ENCODE measurements at places on chromosomes 1 and 21.
A peak's percentile ranks its signal among the peaks of the same experiment; 100 is the strongest.

- DNase-seq = no peak
Measured at GRCh38 chr1:174060090-174060489, 37.9 kb upstream of the RC3H1 start.

- DNase-seq = no peak
Measured at GRCh38 chr1:175820456-175821025, 77.1 kb upstream of the TNR start.

- DNase-seq = no peak
Measured at GRCh38 chr1:65050735-65051134, 84.4 kb upstream of the JAK1 start.

DNA sequence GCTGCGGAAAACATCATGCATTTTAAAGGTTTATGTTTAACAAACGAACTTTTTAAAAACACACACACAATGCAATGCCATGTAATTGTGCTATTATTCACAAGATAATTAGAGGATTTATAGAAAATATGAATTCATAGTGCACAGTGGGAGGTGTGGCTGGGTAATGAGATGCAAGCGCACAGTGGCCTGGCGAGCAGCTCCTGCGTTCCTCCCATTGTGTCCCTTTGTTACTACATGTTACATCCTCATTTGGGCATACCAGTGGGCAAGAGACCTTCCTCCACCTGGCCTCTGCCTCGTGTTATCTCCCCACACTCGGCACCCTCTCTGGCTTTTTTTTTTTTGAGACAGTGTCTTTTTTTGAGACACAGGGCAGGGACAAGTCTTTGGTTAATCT lies 30.0 kb upstream of the TENT5B start:
- DNase-seq = no peak

- no peak for DNase-seq
Measured at GRCh38 chr1:56266359-56266758, 313.0 kb downstream of the PLPP3 start.

DNA sequence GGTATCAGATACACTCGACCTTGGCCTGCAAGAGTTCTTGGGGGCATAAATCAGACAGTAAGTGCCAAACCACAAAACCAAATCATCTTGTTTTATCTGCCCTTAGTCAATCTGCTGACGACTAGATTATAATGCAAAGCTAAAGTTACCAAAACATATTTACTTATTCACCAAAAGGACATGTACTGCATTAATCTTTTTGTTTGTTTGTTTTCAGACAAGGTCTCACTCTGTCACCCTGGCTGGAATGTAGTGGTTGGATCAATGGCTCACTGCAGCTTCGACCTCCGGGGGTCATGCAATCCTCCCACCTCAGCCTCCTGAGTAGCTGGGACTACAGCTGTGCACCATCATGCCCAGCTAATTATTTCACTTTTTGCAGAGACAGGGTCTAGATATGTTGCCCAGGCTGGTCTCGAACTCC lies 114.7 kb downstream of the APP start:
- no peak for DNase-seq

DNA sequence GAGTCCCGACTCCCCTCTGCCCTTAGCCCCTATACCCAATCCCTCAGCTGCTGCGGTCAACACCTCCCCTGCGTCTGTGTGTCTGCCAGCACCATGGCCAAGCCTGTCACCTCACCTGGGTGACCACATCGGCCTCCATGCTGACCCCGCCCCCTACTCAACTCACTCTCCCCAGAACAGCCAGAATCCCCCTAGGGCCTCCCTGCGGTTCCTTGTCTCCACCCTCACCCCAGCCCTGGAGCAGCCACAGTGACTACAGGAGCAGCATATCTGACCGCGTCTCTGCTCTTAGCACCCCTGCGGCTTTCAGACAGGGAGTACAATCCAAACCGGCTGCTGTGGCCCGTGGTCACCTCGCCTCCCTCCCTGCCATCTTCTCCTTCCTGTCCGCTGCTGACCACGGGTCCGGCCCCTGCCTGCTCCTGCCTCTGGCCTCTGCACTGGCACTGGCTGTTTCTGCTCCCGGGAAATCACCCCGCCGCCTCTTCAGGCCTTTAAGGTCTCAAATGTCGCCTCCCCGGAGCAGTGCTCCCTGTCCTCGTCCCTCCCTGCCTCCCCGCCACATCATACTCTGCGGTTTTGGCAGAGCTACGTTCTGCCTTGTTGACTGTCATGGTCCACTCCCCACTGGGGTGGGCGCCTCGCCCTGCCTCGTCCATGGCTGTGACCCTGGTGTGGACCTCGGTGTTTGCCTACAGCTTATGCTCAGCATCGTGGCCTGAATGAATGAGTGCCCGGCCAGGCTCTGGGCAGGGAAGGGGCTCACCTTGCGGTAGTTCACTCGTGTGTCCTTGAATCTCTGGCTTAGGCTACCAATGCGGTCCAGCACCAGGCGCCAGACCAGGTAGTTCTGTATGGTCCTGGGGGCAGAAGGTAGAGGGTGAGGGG lies 11.1 kb downstream of the PRXL2B start:
- DNase-seq = peak; percentile 41

- DNase-seq = no peak
Measured at GRCh38 chr1:7485826-7486225, 285.3 kb upstream of the VAMP3 start.

DNA sequence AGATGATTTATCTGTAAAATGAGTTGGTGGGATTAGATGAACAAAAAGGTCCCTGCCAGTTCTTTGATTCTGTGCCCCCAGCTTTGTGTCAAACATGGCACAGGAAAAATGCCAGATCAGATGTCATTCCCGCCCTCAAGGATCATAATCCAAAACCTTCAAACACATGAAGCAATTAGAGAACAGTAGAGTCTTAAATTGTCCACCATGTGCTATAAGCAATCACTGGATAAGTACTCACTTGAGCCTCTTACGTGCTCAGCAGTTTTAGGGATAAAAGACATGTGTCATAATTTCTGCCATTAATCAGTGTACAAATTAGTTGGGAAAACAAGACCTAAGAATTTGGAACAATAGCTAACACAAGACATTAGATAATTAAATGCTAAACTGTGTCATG lies 15.4 kb upstream of the KIAA0040 start:
- no peak for DNase-seq

DNA sequence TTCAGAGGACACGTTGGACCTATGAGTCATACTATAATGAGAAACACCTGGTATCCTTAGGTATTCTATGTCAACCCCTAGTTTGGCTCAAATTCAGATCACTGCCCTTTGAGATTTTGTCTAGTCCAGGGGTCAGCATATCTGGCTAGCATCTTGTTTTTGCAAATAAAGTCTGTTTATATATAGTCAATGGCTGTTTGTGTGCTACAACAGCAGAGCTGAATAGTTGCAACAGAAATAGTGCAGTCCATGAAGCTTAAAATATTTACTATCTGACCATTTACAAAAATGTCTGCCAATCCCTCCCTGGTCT lies 48.5 kb upstream of the EDEM3 start:
- DNase-seq = peak; percentile 59

- DNase-seq = peak; percentile 75
Measured at GRCh38 chr1:164602101-164602422, 43.1 kb downstream of the PBX1 start.

GRCh38 chr1:13749543-13750341 lies 49.8 kb downstream of the PRDM2 start:
- DNase-seq = peak; percentile 37

- no peak for DNase-seq
Measured at GRCh38 chr1:216049741-216050430, 373.4 kb downstream of the USH2A start.

DNA sequence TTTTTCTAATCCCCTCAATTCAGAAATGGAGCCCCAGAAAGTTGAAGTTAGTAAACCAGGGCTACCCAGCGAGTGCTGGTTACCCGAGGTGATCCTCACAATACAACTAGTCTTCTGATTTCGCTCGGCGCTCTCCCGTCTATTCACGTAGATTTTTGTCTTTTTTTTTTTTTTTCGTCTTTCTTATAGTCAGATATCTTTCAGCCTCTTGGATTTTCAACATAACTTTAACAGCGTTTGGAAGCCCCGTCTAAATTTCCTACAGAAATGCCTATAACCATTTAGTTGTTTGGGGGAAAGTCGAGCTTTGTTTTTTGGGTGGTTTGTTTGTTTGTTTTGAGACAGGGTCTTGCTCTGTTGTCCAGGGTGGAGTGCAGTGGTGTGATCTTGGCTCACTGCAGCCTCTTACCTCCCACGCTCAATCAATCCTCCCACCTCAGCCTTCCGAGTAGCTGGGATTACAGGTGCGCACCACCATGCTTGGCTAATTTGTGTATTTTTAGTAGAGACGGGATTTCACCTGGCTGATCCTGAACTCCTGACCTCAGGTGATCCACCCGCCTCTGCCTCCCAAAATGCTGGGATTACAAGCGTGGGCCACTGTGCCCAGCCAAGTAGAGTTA lies 818 bp upstream of the TMEM50B start:
- DNase-seq = no peak

DNA sequence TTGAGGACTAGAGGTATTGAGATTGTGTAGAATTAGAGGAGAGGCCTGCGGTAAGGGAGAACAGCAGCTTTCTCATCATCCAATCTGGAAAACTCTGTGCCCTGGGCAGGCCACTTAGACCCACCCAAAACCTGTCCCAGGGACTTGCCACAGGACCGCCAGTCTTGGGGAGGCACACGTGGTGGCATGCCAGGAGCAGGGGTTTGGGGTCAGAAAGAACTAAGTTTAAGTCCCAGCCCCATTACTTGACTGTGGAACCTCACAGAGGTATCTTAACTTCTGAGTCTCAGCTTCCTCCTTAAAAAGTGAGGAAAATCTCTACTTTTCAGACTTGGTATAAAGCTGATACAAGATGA lies 356.6 kb downstream of the HHAT start:
- no peak for DNase-seq

- peak; percentile 83 for DNase-seq
Measured at GRCh38 chr1:94327001-94327690, 89.8 kb upstream of the ARHGAP29 start.

GRCh38 chr1:1083416-1084371 lies 9.6 kb upstream of the RNF223 start:
- no peak for DNase-seq

- no peak for DNase-seq
Measured at GRCh38 chr21:37230632-37231248, 36.4 kb downstream of the VPS26C start.

- DNase-seq = no peak
Measured at GRCh38 chr1:19442154-19443096, 42.9 kb downstream of the CAPZB start.

- DNase-seq = no peak
Measured at GRCh38 chr1:101071470-101071891, 45.9 kb upstream of the DPH5 start.

- no peak for DNase-seq
Measured at GRCh38 chr1:10484521-10484920, 9.8 kb downstream of the PEX14 start.

GRCh38 chr21:41361053-41361785 lies 608 bp upstream of the MX2 start:
- no peak for DNase-seq

DNA sequence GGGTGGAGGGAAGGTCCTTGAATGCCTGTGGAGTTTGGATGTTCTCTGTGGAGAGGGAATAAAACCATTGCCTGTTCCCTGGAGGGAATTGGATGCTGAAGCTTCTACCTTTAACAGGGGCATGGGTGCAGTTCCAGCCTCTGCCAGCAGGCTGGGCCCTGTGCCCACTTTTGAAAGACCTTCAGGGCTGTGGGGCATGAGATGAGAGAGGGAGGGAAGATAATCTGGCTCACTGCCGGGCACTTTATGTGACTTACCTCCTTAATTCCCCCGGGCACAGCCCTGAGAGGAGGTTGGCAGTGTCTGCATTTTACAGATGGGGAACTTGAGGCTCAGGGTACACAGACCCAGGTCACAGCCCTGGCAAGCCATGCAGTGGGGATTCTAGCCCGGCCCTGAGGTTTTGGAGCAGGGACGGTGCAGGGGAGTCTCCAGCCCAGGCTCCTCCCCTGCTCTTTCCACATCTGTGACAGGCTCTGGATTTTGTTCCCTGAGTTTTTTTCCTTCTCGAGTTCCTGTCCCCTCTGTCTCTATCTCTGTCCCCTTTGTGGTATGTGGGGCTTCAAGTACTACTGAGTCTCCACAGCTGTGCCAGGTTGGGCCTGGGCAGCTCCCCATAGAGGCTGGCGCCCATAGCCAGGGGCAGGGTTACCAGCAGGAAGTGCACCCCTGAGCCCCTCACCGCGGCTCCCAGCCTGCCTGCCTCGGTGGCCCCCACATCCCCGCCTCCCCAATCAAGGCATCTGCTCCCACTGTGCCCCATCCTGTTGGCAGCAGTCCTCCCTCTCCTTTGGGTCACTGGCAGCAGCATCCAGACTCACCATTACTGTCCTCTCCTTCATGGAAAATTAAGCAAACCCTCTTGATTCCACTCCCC lies 14.0 kb upstream of the THEMIS2 start:
- DNase-seq = peak; percentile 58

- peak; percentile 62 for DNase-seq
Measured at GRCh38 chr1:155983191-155984024, 5.1 kb upstream of the ARHGEF2 start.

DNA sequence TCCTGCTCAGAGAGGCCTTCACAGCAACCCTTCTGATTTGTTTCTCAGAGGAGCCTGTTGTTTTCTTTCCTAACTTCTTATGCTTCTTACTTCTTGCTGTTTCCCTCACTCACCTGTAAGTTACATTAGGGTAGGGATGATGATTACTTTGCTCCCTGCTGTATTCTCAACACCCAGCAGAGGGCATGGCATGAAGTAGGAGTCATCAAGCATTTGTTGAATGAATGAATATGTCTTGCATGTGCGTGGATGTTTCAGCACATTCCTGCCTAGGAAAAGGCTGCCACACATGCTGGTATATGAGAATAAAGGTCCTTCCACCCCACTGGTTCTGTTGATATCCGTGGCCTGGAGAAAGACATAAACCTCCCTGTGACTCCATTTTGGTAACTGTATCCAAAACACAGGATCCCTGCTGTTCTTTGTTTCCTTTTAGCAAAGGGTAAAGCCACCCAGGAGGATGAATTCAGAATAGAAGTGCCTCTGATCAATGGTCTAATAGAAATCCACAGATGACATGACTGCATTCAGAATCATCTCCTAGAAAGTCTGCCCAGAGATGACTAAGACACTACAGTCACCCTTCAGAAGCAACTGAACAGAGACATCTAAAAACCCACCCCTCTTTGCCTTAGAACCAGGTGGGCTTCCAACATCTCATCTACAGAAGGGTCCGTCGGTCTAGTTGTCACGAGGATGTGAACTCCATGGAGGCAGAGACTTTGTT lies 168.8 kb downstream of the ZSCAN20 start:
- DNase-seq = no peak

GRCh38 chr1:58768971-58769808 lies 14.7 kb downstream of the JUN start:
- peak; percentile 68 for DNase-seq

GRCh38 chr1:224399887-224400286 lies 34.7 kb downstream of the WDR26 start:
- DNase-seq = no peak

GRCh38 chr1:113931451-113931851 lies 2.3 kb downstream of the HIPK1 start:
- no peak for DNase-seq

GRCh38 chr21:42237577-42237976 lies 18.6 kb downstream of the ABCG1 start:
- DNase-seq = no peak

- no peak for DNase-seq
Measured at GRCh38 chr1:116537898-116538297, 32.9 kb downstream of the CD58 start.

Data from PC-9 (cell line).